ENCODE measurements at places on chromosomes 16 and 17. TPM values are rescaled to one million over a fixed set of nuclear protein-coding genes. Genes with fewer than 3 reads are reported as not detected.

DNA sequence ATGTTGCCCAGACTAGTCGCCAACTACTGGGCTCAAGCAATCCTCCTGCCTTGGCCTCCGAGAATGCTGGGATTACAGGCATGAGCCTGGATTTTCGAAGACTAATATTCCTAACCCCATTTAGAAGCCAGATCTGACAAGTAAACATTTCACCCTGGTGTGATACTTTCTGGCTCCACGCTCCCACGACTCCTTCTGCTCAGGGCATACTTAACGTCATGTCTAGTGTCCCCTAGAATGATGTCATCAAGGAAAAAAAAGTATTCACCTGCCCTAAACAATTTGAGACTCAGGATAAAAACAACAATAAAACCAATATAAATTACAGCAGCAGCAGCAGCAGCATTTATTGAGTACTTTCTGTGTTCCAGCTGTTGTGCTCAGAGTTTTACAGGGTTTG, 13.2 kb downstream of the ITGB3 start:
- DNase-seq: no peak

SARM1 gene
- 11.4 TPM for total RNA-seq

DNA sequence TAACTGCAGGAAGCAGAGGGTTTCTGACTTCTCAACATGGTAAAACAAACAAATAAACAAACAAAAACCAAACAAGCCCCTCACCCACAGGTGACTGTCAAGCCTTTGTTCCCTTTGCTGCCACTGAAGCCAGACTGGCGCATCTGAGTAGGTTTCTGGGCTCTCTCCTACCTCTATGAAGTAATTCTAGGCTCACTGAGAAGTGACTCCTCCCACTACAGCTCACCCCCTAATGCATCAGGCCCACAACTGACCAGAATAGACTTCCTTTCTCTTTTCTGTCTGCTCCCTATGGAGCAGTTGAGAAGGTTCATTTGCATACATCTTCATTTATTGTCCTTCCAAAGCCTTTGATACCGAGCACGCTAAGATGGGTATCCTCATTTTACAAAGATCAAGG, 77.0 kb upstream of the CCL2 start:
- no peak for DNase-seq

TBX21 gene
- not detected for total RNA-seq

GRCh38 chr16:22255335-22255734, 41.9 kb upstream of the POLR3E start:
- no peak for DNase-seq

DNA sequence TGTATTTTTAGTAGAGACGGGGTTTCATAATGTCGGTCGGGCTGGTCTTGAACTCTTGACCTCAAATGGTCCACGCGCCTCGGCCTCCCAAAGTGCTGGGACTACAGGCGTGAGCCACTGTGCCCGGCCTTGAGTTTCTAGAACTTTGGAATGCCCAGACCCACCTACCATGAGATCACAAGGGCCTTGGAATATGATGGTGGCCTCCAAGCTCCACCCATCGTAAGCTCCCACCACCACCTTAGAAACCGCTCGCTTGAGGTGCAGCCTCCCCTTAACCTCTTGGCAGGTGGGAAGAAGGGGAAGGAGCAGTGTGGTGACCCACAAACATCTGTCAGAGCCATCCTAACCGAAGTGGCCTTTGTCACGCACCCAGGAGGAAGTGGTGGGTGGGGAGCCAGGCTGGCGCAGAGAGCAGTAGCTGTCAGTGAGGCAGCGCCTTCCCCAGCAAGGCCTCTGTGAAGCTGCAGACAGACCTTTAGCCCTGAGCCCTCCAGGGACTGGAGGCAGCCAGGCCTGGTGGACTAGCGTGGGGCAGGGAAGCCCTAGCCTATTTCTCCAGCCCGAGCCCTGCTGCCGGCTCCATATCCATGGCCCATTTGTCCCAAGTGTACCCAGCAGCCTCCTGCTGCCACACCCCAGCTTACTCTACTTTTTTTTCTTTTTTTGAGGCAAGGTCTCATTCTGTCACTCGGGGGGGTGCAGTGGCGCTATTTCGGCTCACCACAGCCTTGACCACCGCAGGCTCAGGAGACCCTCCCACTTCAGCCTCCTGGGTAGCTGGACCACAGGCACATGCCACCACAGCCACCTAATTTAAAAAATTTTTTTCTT, 13.1 kb upstream of the SEPHS2 start:
- DNase-seq: no peak

GRCh38 chr17:78717431-78717980, 64.6 kb downstream of the CYTH1 start:
- peak; percentile 83 for DNase-seq

Measured in tongue (tissue), 3 donors.